Adipocyte (in vitro differentiated cells): ENCODE measurements at places on chromosomes 6 and 20.

DNA sequence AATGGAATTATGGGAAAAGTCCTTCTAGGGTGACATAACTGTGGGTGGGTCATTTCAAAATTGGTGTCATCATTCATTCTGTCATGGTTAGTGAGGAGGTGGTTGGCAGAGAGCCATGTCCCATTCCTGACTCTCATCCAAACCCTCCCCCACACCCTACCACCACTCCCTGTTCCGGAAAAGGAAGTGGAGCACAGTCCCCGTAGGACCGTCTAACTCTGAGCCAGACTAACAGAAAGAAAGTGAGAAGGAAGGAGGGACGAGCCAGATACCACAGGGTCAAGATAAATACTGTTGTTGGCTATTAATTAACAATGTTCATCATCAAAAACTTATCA lies 4.8 kb downstream of the TRIM10 start:
- DNase-seq = no peak

- DNase-seq = peak; percentile 92
These were observed 44.8 kb upstream of the SLC2A12 start for GRCh38 chr6:134097114-134097707.

DNA sequence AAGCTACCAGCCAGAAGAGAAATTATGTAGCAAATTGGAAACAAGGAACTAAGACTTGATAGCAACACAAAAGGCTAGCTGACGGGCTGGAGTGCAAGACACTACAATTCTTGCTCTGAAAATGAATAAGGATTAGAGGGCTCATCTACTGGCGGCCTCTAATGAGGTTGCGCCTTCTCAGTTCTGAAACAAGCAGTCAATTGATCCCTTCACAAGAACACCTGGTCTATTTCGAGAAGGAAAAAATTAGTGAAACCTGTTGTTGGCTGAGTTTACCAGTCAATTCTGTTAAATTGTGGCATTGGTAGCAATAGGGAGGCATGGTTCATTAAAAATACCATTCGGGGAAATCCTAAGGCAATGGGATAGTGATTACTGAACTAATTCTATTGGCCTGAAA lies 74.8 kb upstream of the JARID2 start:
- DNase-seq = no peak

GRCh38 chr20:44666066-44666465 lies 14.6 kb upstream of the ADA start:
- no peak for DNase-seq

DNA sequence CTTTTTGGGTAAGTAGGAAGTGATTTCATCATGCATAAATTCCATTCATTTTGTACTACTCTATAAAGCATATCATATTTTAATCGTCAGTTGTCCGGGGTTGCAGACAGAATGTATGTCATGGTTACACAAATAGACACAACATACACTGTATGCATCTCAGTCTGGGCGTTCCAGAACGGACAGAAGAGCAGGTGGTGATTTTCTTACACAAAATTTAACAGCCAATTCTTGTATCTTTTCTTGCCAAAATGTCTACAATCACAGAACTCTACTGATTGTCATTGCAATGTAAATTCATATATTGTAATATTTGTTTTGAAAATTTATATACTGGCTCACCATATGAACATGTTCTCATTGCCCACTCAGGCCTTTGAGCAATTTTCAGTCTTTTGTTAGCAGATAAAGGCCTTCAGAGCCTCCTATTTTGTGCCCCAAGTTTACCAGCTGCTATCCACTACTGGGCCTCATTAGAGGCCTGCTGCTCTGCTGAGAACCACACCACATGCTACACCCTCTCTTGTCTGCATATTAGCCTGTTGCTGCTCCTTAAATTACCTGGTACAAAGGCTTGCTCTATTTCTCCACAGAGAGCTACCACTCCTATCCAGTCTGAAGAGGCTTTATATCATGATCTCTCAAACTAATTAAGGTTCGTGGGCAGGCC lies 61.5 kb downstream of the PRDM13 start:
- DNase-seq = no peak

DNA sequence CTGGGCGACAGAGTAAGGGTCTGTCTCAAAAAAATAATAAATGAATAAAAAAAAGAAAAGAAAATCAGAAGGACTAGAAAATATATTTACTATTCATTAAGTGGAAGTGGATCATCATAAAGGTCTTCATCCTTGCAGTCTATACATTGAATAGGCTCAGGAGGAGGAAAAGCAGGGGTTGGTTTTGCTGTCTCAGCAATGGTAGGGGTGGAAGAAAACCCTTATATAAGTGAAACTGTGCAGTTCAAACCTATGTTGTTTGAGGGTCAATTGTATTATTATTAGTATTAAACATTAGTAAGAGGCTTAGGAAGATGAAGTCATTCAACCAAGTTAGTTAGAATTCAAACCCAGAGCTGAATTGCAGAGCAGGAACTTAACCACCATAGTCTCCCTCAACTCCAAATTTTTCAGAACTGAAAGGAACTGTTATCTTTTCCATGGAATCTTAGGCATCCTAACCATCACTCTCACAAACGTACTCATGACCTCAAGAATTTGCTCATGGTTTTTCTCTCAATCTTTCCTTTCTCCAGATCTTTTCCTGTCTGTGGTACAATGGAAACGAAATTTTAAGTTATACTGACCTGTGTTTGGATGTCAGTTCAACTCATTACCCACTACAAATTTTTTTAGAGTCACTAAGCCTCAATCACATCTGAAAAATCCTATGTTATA lies 7.7 kb upstream of the SMIM13 start:
- DNase-seq = peak; percentile 51

DNA sequence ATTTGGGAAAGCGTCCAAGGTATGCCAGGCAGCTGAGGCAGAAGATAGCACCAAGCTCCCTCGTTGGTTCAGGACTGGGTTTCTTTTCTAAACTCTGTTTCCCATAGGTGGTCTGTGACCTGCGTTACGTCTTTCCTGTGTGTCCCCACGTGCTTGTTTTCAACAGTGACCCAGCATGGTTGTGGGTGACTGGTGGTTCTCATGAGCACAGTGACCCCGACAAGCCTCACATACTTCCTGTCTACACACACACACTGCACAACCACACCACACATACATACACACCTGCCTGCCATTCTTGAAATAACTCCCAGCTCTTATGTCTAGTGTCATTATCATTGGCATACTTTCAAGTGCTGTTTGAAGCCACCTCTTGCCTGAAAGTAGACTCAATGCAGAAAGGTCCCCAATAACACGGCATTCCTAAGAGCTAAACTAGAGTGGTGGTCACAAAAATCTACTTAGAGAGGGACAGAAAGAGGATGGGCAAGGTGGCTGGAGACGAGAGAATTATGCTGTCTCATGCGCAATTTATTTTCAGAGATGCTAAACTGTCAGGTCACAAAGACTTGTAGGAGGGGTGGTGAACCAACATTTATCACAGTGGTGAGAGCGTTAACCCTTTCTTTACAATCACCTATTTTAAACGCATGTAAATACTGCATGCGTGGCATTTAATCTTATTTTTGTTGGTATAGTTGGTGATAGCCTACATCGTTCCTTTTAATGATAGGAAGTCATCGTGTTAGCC lies 66.7 kb downstream of the GCNT2 start:
- no peak for DNase-seq

- no peak for DNase-seq
These were observed 10.2 kb downstream of the UNC5CL start for GRCh38 chr6:41028561-41029412.

DNA sequence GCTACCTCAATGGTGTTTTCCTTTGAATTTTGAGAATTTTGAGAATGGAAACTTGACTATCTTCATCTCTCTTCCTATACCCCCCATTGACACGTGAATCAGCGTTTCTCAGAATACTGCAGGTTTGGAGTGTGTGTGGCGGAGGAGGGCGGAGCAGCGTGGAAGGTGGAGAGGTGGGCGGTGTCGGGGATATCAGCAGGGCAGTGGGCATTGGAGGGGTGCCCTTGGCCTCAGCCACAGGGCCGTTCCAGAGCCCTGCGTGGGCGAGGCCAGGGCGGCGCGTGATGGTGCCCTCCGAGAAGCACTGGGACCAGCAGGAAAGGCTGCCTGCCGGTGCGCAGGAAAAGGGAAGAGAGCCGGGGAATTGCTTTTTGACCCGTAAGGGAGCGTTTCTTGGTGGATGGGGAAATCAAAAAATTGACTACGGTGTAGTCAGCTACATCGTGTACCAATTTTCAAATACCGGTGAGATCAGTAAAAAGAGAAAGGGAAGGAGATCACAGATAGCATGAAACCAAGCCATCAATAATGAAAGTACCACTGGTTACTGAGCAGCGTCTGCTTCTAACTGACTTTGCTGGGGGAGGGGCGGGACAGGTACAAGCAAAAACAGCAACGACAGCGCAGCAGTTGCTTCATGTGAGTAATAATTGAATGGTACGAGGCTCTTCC lies 82.7 kb upstream of the DUSP22 start:
- no peak for DNase-seq

- no peak for DNase-seq
These were observed 47.5 kb downstream of the SNRNP48 start for GRCh38 chr6:7637533-7637932.

GRCh38 chr20:6160736-6161135 lies 37.9 kb upstream of the FERMT1 start:
- DNase-seq = no peak

- no peak for DNase-seq
These were observed 51.6 kb downstream of the EYA2 start for GRCh38 chr20:46946181-46946624.

GRCh38 chr6:3413592-3413991 lies 43.3 kb downstream of the SLC22A23 start:
- no peak for DNase-seq

DNA sequence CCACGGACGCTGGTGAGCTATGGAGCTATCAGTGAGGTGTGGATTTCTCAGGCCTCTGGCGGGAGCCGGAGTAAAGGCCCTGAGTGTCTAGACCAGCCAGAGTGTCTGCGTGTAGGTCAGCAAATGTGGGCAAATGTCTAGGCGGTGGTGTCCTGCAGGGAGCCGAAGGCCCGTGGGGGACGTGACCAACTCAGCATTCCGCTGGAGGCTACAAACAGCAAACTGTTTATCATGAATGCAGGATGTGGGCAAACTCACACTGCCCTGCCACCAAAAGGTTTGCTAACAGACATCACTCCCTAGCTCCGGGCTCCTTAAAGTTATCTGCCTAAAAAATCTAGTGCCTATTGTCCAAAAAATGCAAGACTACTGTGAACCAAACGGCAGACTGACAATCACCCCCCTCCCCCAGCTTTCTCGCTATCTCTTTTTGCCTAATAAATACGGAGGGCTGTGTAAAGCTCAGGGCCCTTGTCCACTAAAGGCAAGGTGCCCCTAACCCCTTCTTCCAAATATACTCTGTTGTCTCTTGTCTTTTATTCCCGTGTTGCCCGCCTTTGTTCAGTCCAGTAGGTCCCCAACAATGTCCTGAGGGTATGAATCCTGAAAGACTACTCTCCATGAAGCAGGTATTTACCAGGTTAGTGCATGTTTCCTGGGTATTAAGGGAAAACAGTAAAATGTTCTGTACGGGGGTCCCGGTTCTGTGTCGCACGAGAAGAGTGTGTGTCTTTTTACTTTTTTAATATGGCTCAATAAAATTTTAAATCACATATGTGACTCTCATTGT lies 29.0 kb upstream of the AFDN start:
- no peak for DNase-seq

- no peak for DNase-seq
These were observed 705.4 kb downstream of the MAFB start for GRCh38 chr20:39983655-39984054.

DNA sequence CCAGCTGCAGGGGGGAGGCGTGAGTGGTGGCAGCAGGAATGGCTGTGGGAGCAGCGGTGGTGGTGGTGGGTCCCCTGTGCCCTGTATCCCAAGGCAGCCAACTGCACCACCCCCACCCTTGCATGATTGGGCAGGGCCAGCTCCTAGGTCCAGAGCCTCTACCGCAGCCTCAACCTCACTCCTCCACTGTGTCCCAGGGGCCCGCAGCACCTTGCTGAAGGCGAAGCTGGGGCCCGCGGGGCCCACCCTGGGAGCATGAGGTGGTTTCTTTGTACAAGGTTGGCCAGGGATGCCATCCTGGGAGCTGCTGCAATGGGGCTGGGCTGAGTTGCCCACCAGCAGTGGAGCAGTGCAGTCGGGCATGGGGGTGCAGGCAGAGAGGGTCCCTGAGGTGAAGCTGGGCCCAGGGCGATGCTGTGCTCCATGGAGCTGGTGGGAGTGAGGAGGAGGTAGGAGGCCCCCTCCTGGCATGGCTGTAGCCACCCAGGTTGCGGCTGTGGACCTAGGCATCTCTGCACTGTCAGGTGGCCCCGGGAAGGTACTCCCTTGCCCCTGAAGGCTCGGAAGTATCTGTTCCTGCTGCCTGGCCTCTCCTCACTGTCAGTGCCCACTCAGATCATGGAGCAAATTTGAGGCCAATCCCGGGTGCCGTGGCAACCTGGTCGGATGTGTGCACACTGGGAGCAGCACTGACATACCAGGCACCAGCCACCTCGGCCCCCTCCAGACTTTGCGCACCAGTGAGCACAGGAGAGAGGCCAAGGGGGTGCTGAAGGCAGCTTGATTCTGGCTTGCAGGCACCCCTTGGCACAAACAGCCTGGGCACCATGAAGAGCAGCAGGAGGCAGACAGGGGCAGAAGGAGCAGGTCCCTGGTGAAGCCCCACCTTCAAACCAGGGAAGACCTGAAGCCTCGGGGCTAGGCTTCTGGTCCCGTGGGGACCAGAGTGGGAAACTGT lies 60.2 kb upstream of the L3MBTL3 start:
- DNase-seq = no peak

DNA sequence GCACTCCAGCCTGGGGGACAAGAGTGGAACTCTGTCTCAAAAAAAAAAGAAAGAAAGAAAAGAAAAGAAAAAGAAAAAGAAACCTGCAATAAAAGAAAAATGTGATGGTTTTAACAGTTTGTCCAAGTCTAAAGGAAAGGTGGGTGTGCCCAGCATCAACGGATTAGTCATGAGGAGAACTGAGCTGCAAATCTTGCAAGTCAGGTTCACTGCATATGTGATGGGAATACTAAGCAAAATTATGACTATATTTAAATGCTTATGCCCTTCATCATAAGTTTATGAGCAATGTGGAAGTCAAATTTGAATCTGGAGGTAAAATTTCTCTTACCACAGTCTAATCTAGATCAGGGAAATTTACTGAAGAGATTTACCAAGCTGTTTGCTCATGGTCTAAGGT lies 13.1 kb upstream of the CDK19 start:
- DNase-seq = no peak

DNA sequence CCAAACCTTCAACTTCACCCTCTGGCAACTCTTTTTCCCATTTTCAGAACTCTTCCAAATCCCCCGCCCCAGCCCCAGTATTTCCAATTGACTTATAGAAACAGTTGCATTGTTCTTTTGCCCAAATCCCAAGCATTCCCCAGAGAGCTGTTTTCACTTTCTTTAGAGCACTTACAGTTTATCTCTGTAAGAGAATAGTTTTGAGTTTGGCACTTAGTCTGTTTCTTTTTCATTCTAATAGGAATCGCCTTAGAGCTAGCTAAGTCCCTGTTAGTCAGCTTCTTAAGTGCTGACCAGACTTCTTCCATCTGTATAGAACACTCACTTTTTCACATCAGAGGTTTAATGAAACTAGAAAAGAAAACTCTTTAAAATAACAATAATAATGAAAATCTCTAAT lies 374.2 kb upstream of the FLRT3 start:
- peak; percentile 49 for DNase-seq

GRCh38 chr6:15025446-15025845 lies 220.4 kb upstream of the JARID2 start:
- no peak for DNase-seq

GRCh38 chr6:150057501-150057951 lies 11.4 kb downstream of the ULBP3 start:
- no peak for DNase-seq

- DNase-seq = no peak
These were observed 28.8 kb upstream of the MBOAT1 start for GRCh38 chr6:20241102-20241501.

GRCh38 chr20:47117371-47117770 lies 222.7 kb downstream of the EYA2 start:
- no peak for DNase-seq

GRCh38 chr6:155001934-155002333 lies 6.8 kb downstream of the TIAM2 start:
- no peak for DNase-seq
